SW 1271 (cell line): ENCODE measurements at places on chromosomes 7 and 10.

DNA sequence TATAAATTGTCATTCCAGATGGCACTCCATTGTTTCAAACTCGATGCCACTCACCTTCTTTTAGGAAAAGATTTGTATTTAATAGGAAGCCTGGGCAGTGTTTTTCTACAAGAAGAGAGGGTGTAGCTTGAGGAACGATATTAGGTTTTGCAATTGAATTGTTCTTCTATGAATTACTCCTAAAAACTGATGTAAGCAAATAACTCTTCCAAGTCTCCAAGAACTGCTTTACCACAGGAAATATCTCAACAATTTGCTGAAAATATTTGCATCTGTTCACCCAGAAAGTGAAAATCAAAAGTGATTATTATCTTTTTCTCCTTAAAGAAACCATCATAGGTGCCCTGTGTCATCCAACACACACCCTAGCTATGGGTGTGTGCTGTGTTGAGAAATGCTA is 261.3 kb upstream of the MEOX2 start:
- no peak for DNase-seq

DNA sequence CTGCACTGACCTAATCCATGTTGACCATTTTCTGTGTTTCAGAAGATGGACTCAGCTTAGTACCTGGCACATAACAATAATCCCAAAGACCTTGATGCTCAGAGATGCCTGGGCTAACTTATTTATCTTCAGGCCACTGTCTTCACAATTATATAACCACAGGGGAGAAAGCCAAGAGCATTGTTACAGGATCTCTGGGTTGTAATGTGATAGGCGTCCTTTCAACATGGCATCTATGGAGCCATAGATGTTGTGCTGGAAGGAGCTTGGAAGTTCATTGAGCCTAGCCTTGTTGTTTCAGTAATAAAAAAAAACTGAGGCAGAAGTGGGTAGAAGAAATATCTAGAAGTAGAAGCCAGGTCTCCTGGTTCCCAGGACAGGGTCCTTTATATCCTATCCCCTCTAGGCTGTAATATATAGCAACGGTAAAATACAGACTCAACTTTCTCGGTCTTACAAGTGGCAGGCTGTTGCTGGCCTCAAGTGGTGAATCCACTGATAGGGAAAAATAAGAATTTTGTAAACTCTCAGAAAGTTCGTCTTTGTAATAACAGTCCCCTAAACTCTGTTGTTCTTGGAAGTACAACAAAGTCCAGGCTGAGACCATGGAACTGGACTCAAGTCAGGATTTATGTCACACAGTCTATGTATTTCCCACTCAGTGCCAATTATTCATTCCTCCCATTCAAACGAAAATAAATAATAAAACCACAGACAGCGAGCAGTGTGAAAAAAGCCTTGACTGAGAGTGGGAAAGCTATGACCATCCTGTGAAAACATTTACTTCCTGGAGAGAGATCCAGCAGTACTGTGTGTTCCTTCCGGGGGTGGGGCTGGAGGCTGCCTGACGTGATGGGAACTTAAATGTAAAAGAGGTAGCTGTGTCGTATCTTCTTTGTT is 277.6 kb downstream of the REEP3 start:
- peak; percentile 2 for DNase-seq

DNA sequence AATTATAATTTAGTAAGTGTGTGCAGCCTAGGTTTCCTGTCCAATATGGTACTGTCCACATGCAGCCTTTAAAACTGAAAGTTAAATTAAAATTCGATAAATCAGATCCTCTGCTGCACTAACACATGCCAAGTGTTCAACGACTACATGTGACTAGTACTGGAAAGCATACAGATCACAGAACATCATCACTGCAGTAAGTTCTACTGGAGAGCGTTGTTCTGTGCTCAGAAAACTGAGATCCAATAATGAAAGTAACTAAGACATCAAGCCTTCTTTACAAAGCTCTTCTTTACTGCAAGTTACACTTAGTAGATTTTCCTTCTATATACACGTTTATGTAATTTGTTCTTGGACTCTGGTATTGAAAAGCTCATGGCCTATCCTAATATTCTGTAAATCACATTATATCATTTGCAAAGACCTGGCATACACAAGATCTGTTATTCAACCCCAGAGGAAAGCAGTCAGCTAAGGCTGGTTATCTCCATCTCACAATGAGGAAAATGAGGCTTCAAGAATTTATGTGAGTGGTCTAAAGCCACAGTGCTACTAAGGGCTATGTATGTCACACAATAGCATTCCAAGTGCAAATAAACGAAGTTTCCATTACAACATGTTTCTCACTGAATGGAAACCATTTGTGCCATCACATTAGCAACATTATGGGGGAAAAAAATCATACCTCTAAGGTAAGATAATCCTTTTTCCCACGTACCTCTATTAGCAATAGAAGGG is 77.6 kb downstream of the VPS41 start:
- no peak for DNase-seq

DNA sequence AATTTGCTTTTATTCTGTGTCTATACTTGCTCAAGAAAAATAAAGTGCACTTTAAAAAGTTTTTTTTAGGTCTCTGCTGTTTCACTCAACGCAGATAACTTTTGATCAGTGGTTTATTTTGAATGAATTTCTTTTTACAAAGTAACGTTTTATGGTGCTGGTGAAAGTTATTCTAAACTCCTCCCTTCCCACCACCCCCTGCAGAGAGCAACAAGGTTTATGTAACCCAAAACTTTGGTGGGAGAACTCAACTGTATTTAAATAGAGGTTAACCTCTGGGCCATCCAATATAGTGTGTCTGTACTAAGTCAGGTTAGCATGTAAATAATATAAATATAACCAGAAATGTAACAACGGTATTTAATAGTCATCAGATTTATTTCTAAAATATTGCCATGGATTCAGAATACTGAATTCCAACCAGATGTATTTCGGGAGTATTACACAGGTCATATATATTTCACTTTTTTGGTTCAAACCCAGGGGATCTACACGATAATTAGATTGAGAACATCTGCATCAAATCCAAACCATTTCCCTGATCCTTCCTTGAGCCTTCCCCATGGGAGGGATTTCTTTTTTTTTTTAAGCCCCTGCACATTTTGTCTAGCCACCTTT is 3.9 kb upstream of the CUX1 start:
- no peak for DNase-seq

GRCh38 chr10:113019692-113020474 is 69.8 kb downstream of the TCF7L2 start:
- no peak for DNase-seq

DNA sequence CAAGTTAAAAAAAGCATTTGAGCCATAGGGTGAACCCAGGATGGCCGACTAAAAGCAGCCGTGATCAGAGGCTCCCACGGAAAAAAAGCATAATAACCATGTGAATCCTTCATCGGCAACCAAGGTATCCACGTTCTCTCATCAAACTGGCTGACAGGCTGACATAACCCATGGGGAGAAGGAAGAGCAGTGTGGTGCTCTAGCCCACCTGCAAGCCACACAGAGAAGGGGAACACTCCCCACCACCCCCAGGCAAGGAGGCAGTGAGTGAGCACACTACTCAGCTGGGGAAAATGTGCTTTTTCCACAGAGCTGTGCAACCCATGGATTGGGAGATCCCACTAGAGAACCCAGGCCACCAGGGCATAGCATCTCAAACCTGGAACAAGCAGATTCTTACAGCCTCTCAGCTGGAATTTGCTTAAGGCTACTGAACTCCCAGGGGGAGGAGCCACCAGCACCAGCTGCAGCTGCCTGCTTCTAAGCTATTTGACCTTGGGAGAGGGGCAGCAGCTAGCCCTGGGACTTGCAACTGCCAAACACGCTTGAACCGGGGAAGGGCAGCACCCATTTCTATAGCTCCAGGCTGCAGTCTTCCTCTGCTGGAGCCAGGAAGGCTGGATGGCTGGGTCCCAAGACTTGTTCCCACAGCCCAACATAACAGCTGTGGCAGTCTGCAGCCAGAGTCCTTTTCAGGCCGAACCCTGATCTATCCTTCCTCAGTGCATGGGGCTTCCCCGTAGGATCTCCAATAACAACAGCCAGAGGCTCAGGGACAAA is 178.2 kb upstream of the NRG3 start:
- DNase-seq, result no peak

GRCh38 chr7:92115821-92116220 is 18.5 kb downstream of the CYP51A1 start:
- no peak for DNase-seq
